Erythroblast (primary cell): ENCODE measurements at places on chromosomes 11 and 22.
A peak's percentile ranks its signal among the peaks of the same experiment; 100 is the strongest.

DNA sequence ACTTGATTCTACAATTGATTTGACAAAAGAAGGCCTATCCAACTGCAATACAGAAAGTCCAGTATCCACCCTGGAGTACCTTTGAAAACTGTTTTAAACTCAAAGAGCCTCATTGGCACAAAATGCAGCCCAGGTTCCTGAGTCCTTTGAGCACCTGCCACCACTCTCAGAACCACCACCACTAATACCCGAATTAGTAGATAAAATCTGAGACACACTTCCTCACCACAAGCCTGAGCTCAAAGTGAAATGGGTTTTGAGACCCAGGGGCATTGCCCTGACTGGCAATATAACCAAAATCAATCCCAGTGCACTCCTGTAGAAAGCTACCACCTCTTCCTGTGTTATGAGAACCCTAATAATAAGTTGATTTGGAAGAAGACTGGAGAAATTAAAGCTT lies 215.7 kb downstream of the CSNK2A3 start:
- DNase-seq = no peak

- no peak for DNase-seq
These were observed 38.4 kb upstream of the PRSS23 start for GRCh38 chr11:86761978-86762377.

DNA sequence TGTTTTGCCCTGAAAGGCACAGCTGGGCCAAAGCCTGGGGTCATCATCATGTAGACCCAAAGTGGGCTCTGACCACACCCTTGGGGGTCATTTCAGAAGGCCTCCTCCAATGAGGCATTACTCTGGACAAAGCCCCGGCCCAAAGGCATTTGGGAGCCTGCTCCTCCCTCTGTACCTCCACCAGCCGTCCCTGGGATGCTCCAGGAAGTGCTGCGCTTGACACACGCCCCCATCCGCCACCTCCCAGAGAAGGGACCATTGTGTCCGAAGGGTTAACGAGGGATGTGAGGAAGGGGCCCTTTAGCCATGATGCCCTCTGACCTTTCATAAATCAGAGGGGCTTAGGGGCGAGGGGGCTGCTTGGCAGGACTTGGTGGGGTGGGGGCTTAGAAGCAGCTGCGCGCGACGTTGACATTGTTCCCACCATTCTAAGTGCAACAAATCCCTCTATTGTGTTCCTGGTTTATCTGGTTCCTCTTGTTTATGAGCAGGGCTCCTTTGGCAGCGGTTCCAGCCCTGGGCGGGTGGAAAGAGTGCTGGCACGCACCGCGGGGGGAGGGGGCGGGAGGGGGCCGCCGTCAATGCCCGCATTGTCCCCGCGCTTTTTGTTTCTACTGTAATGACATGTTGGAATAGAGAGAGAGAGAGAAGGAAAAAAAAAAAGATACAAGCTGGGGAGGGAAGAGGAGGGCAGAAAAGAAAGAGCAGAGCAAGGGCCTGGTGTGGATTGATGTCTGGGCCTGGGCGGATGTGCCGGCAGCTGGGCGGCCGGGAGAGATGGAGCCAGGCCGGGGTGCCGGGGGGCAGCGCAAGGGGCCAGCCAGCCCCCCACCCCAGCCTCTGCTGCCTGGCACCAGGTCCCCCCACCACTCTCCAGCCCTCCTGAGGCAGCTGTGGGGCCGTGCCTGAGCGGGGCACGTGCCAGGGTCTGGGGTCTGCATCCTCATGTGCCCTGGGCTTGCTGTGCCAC lies 32.1 kb upstream of the SOX10 start:
- no peak for DNase-seq

GRCh38 chr11:131137046-131137445 lies 220.8 kb upstream of the SNX19 start:
- no peak for DNase-seq

GRCh38 chr11:99584830-99585229 lies 564.1 kb downstream of the CNTN5 start:
- no peak for DNase-seq

DNA sequence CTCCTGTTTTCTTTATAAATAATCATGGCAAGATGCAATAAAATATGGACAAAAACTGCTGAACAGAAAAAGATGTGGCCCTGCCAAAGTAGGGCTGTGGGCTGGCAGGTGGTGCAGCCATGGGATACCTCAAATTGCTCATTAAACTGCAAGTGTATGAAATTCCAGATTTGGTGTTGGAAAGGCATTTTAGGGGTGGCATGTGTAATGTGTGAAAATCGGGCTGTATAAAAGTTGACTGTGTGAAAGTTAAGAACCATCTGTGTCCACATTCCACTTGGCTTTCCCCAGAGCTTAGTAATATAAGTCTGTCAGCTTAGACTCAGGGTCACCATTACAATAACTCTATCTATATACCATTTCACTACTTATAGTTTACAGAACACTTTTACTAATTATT lies 34.8 kb upstream of the FZD4 start:
- DNase-seq = no peak

- DNase-seq = no peak
These were observed 512.8 kb downstream of the INSC start for GRCh38 chr11:15627560-15627959.

DNA sequence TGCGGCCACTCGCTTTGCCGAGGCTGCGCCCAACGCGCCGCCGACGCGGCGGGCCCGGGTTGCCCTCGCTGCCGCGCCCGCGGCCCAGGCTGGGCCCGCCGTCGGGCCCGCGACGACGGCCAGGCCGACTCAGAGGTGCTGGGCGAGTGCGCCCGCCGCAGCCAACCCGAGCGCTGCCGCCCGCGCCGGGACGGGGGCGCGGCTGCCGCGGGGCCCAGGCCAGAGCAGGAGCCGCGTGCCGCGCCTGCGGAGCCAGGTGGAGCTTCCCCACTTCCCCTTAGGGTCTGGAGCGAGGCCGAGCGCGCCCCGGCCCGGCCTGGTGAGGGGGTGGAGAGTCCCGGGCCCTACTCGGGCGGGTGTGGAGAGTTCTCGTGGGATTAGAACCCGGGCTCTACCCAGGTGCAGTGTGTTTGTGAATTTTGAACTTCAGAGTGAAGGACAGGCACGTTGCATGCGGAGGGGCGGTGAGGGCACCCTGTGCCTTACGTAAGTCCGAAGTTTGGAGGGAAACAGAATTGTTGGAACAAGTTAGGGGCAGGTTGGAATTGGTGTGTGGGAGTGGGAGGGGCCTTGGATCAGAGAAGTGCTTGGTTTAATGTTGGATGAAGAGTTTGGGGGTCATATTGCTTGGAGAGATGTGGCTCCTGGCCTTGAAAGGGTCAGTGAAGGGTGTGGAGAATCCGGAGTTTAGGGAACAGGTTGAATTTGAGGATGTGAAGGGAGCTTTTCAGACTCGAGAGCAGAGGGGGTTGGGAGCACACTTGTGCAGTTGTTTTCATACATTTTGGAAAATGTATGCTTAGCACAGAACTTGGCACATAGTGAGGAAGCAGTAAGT lies 697 bp downstream of the RNF169 start:
- peak; percentile 78 for DNase-seq
